ENCODE measurements at places on chromosomes 6 and 20. TPM values are rescaled to one million over a fixed set of nuclear protein-coding genes. Genes with fewer than 3 reads are reported as not detected.

WFDC10A gene
- total RNA-seq = not detected

MEP1A gene
- total RNA-seq = 183 TPM

FUT9 gene
- total RNA-seq = 0.09 TPM

ADAM33 gene
- 6.4 TPM for total RNA-seq

PI3 gene
- total RNA-seq = 294 TPM

KCNK16 gene
- total RNA-seq = not detected

EBF4 gene
- total RNA-seq = 4.5 TPM

CRISP1 gene
- not detected for total RNA-seq

CD83 gene
- total RNA-seq = 2.2 TPM

MTFR2 gene
- total RNA-seq = 2.6 TPM

IL20RA gene
- total RNA-seq = 11.6 TPM

TMEM151B gene
- total RNA-seq = 0.31 TPM

OR2J3 gene
- not detected for total RNA-seq

REM1 gene
- 1.2 TPM for total RNA-seq

BMP5 gene
- total RNA-seq = 3.4 TPM

PGK2 gene
- not detected for total RNA-seq

FAM162B gene
- total RNA-seq = not detected

BHLHE23 gene
- not detected for total RNA-seq

HLA-DQA2 gene
- 1.6 TPM for total RNA-seq

FRK gene
- 23.2 TPM for total RNA-seq

NKAPL gene
- not detected for total RNA-seq

DDX43 gene
- total RNA-seq = 2.3 TPM

WFDC5 gene
- not detected for total RNA-seq

GJA1 gene
- 13.2 TPM for total RNA-seq

DUSP15 gene
- total RNA-seq = 1.7 TPM

CRYBG1 gene
- total RNA-seq = 93.0 TPM

VTA1 gene
- 44.9 TPM for total RNA-seq

FAXC gene
- 25.8 TPM for total RNA-seq

TRIM40 gene
- 19.8 TPM for total RNA-seq

SPATA25 gene
- 4.1 TPM for total RNA-seq

C6orf118 gene
- total RNA-seq = not detected

KIF25 gene
- 0.41 TPM for total RNA-seq

POPDC3 gene
- not detected for total RNA-seq

ELOVL2 gene
- 0.12 TPM for total RNA-seq

UNC93A gene
- not detected for total RNA-seq

HSPA1L gene
- total RNA-seq = 1.3 TPM

UBE2C gene
- total RNA-seq = 8.7 TPM

ARHGAP18 gene
- total RNA-seq = 24.3 TPM

HLA-DQA1 gene
- 36.2 TPM for total RNA-seq

RRAGD gene
- 3.2 TPM for total RNA-seq

CRIP3 gene
- total RNA-seq = 1.3 TPM

AIF1 gene
- 17.3 TPM for total RNA-seq

TAF11 gene
- total RNA-seq = 23.2 TPM

Measured in mucosa of descending colon (tissue), 3 donors.